ENCODE measurements at places on chromosomes 2 and 18. TPM values are rescaled to one million over a fixed set of nuclear protein-coding genes. Genes with fewer than 3 reads are reported as not detected.

The SNED1 gene
- 3.6 TPM for polyA plus RNA-seq

- DNase-seq = no peak
These were observed 20.7 kb downstream of the CCDC150 start for GRCh38 chr2:196660244-196660643.

The PTPRM gene
- polyA plus RNA-seq = 11.6 TPM

DNA sequence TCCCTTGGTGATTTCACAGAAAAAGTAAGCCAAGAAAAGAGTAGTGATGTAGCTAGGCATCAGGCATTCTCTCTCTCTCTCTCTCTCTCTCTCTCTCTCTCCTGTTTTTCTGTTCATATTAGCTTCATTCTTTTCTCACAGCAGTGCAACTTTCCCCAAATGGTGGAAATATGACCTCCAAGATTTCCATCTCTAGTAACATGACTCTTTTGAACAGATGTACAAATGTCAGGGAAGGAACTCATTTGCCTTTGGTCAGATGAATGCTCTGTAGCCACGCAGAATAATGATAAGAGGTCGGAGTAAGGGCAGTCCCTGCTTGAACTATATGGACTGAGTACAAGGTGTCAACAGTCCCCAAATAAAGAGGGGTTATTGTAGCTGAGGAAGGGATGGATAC is 316.2 kb downstream of the GALNT13 start:
- no peak for DNase-seq

DNA sequence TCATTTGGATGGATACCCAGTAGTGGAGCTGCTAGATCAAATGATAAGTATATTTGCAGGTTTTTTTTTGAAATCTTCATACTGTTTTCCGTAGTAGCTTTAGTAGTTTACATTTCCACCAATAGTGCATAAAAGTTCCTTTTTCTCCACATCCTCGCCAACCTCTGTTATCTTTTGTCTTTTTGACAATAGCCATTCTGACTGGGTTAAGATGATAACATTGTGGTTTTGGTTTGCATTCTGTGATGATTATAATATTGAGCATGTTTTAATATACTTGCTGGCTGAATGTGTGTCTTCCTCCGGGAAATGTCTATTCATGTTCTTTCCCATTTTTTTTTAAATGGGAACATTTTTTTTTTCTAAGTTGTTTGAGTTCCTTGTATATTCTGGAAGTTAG is 260.0 kb downstream of the GULP1 start:
- DNase-seq = no peak

The WDFY1 gene
- polyA plus RNA-seq = 12.3 TPM

All from brain (organoid and tissue), 16 donors.